ENCODE measurements at places on chromosomes 2 and 18.
A peak's percentile ranks its signal among the peaks of the same experiment; 100 is the strongest.

- no peak for DNase-seq
Measured at GRCh38 chr2:46534589-46534988, 55.2 kb downstream of the TMEM247 start.

DNA sequence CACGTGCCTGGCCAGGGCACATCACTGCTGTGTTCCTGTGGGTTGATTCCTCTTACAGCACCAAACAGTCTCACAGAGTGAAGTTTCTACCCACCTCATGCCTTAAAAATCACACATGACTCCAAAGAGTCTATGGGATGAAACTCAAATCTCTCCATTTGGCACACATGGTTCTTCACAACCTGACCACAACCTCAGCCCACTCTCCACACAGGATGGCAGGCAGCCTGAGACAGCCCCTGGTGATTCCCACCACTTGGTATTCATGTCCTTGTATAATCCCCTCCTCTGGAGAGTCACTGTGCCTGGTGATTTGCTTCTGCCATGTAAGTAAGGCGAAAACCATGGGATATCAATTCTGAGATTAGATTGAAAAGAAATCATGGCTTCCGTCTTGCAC lies 46.2 kb downstream of the LBH start:
- DNase-seq, result no peak

DNA sequence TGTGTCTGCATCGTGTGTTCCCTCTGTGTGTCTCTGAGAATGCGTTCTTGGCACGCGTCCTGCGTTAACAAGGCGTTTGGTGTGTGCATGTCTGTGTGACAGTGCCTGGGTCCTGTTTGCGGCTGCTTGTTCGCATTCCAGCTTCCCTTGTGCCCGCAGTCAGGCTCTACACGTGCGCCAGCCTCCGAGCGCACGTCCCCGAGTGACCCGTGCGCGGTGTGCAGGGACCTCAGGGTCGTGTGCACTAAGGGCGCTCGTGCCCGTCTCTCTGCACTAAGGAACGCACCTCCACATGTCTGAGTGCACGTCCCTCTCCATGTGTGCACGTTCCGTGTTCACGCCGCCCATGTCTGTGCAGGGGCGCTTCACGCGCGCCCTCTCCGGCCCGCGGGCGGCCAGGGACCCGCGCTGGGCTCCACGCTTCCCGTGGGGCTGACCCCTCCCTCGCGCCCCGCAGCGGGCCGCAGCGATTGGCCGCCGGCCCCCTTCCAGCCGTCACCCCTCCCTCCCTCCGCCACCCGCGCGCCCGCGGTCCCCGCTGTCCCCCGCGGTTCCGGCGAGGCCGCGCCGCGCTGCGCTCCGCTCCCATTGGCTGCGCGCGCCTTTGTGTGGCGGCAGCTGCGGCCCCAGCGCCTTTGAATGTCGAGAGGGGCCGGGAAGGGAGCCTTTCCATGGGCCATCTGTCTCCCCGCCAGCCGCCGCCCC lies 229.4 kb downstream of the HAUS1 start:
- DNase-seq, result peak; percentile 56

DNA sequence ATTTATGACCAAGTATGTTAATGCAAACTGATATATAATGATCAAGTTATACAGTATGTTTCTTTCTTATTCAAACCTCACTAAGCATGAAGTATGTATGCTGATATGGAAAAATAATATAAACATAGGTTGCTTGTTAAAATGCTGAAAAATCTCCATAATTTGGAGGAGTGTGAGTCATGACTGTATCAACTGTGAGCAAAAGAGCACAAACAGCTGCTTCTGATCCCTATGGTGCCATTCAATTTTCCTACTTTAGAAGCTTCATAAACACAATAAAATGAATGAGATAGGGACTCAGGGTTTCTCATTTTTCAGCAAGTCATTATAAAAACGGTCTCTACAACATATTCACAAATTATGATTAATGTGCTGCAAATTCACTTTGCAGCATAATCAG lies 129.9 kb upstream of the TFPI start:
- DNase-seq, result no peak
